ENCODE measurements at places on chromosomes 3 and 15.
A peak's percentile ranks its signal among the peaks of the same experiment; 100 is the strongest.

DNA sequence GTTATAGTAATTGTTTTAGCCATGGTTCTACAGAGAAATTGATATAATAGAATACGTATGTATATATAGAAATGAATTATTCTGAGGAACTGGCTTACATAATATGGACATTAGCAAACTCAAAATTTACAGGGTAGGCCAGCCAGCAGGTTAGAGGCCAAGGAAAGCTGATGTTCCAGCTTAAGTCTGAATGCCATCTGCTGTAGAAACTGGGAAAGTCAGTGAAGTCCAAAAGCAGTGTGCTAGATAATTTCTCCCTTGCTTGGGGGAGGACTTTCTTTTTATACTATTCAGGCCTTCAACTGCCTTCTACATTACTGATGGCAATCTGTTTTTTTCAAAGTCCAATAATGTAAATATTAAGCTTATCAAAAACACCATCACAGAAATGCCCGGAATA, 1174.7 kb downstream of the ZPLD1 start:
- DNase-seq, result no peak

DNA sequence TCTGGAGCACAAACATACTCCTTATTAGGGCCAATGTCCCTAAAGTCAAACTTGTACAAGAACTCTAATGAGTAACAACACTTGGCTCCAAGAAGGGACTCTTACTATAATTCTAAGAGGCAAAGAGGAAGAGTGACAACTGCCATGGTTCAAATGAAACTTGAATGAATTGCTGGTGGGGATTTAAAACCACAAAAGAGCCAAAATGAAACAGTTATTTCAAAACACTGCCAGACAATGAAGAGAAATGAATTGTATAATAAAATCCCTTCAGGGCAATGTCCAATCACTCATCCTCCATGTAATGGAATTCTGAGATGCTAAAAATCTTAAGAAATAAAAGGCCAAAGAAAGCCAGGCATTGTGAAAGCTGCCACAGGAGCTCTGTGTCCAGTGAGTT, 14.2 kb downstream of the THRB start:
- DNase-seq, result no peak

- no peak for DNase-seq
Measured at GRCh38 chr3:174951498-174952005, 92.4 kb downstream of the NAALADL2 start.

DNA sequence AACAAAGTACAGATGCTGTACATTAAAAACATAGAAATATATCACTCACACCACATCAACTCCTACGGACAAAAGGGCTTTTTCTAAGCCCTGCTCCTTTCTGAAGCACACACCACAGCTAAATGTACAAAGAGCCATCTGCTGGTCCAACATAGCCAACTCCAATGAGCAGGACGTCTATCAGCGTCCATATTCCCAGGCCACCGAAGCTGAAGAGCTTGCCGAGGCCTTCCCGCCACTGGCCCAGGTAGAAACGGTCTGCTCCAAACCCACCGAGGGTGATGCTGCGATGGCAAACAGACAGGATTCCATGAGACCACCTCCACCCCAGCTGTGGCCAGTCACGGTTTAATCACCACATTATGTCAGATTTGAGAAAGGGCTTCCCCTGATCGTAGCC, 9.8 kb downstream of the TM2D3 start:
- no peak for DNase-seq

DNA sequence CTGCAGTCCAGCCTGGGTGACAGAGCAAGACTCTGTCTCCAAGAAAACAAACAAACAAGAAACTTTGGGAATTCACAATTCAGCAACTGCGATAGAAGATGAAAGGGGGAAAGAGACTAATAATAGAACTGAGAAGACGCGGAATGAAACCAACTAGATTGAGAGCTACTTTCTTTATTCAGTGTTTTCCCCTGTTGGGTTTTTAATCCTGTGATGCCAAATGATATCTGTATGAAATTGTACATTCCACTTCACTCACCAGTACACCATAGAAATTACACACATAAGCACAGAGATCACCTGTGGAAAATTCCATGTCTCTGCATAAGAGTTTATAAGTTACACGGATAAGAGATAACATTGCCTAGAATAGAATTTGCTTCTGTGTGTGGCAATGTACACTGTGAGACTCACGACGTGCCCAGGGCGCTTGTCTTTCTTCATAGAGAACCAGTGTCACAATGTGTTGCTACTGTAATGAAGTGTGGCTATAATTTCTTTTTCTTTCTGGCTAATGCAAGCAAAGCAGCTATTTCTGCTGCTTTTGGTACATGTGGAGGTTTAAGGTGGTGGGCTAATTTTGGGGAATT, 17.7 kb upstream of the CHST2 start:
- no peak for DNase-seq

GRCh38 chr3:67462187-67462586, 192.2 kb downstream of the SUCLG2 start:
- DNase-seq, result no peak

- DNase-seq, result no peak
Measured at GRCh38 chr15:94234300-94234699, 2.9 kb downstream of the MCTP2 start.

GRCh38 chr3:16066545-16066944, 107.9 kb upstream of the GALNT15 start:
- DNase-seq, result no peak

- no peak for DNase-seq
Measured at GRCh38 chr3:173396191-173397041, 1.1 kb upstream of the NLGN1 start.

DNA sequence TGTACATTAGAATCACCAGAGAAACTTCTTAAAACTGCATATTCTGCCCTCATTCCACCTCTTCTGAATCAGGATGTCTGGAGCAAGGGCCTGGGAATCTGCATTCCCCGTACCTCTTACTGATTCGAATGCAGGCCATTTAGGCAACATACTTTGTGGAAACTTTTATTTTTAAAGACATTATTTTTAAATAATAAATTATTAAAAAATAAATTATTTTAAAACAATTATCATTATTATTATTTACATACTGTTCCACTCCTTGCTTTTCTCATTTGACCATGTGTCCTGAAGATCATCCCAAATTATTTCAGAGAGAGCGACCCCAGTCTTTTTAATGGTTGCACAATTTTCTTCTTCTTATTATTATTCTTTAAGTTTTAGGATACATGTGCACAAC, 336.6 kb upstream of the TBC1D5 start:
- DNase-seq, result no peak

GRCh38 chr3:78683284-78683683, 1084.5 kb downstream of the ROBO1 start:
- DNase-seq, result no peak

DNA sequence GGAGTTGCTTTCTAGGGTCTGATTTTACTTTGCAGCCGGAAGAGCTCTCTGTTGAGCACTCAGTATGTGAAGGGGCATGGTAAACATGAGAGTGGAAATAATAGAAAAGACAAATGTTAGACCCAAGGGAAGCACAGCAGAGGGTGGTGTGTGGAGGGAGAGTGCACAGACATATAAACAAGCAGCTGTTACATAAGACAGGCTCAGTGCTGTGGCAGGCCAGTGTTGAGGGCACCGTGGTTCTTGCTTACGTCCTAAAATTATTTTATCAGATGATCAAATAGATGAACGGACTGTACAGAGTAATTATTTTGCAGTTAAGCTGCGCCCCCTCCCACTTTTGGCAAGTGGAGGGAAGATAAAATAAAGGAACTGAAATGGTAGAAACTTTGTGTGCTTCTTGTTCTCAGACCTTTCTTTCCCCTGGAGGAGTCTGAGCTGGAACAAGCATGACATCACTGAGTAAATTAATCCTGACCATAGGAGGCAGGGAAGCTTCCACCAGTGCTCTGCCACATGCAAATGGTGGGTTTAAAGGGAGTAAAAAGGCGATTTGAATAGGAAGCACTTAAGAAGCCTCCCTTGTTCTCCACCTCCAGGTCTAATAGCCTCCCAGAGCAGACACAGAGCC, 205.6 kb downstream of the IL20RB start:
- DNase-seq, result no peak

DNA sequence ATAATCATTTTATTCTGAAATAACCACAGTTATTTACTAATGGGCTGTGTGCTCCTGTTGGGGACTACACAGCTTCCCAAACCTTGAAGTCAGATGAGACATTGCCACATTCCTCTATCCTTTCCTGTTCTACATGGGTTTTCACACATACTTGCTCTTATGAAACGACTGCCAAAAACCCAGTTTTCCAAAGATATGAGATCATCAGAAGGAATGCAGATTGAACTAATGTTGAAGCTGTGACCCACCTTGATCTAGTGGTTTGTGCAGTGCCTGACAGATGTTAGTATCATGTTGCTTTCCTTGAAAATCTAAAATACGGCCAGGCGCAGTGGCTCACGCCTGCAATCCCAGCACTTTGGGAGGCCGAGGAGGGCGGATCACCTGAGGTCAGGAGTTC, 144.6 kb downstream of the VGLL4 start:
- DNase-seq, result no peak

- no peak for DNase-seq
Measured at GRCh38 chr15:29110733-29111132, 158.9 kb downstream of the NSMCE3 start.

DNA sequence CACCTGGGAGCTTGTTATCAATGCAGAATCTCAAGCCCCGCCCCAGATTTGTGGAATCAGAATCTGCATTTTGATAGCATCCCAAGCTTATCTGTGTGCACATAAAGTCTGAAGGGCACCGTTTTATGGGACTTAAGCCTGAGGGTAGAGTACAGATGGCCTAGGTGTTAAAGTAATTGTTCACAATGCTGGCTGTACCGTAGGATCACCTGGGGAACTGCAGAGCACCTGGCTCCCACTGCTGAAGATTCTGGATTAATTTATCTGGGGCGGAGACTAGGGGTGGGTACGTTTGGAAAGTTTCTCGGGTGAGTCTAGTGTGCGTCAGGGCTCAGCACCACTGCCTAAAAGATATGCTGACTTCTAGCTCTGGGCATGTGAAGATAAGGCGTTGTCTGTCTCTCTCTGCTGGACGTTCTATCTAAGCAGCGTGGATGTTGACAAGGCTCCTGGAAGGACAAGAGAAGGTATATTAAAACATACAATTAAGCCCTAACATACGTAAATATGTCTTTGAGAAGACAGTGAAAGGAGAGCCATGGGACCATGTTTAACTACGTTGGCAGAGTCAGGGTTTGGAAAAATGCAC, 63.2 kb upstream of the RASGRP1 start:
- DNase-seq, result no peak

- DNase-seq, result no peak
Measured at GRCh38 chr3:20055020-20055775, 15.0 kb downstream of the KAT2B start.

GRCh38 chr3:172699031-172699430, 11.8 kb downstream of the NCEH1 start:
- no peak for DNase-seq

GRCh38 chr15:74611341-74611740, 4.3 kb upstream of the CLK3 start:
- no peak for DNase-seq

GRCh38 chr3:55620351-55621025, 133.4 kb upstream of the WNT5A start:
- no peak for DNase-seq

GRCh38 chr15:64740311-64741170, 34.8 kb downstream of the RBPMS2 start:
- no peak for DNase-seq

DNA sequence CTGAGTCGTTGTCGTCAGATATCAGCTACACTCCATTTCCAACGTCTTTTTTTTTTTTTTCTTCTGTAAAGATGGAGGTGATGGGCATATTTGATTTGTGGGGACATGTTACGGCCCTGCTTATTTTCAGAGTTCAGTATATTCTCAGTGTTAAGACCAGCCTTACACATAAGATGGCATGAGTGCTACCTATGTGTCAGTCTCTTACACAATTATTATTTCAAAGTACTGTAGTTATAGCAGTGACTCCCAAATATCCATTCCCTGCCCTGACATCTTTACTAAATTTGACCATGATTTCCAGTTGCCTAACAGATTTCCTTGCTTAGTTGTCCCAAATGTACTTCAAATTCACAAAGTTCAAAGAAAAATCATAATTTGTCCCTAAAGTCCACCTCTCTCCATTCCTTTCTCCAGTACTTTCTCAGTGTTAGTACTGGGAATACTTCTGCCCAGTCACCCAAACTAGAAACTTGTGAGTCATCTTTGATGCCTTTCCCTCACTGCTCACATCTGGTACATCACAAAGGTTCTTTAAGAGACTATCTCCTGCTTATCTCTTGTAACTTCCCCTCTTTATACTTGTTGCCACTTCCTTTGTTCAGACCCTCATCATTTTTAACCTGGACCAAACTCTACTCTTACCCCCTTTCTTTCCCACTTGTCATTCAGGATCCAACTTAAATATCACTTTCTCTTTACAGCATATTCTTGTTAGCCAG, 67.0 kb downstream of the ZNF609 start:
- no peak for DNase-seq

GRCh38 chr3:184284696-184285095, 8.9 kb downstream of the ECE2 start:
- no peak for DNase-seq

DNA sequence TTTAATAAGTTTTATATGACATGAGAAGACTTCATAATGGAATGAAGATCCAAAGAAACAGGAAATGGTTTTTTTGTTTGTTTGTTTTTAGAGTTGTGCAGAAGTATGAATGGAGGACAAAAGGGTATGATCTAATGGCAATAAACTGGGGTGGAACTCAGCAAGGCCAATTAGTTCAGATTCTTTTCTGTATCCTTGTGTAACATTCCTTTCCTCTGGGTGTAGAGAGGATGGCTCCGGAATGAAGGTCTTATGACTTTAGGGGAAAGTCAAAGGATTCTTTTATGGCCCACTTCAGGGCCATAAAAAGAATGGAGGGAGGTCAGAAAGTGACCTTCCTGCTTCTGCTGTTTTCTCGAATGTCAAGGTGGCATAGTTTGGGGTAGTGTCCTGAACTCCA, 152.6 kb downstream of the DPH6 start:
- DNase-seq, result no peak

DNA sequence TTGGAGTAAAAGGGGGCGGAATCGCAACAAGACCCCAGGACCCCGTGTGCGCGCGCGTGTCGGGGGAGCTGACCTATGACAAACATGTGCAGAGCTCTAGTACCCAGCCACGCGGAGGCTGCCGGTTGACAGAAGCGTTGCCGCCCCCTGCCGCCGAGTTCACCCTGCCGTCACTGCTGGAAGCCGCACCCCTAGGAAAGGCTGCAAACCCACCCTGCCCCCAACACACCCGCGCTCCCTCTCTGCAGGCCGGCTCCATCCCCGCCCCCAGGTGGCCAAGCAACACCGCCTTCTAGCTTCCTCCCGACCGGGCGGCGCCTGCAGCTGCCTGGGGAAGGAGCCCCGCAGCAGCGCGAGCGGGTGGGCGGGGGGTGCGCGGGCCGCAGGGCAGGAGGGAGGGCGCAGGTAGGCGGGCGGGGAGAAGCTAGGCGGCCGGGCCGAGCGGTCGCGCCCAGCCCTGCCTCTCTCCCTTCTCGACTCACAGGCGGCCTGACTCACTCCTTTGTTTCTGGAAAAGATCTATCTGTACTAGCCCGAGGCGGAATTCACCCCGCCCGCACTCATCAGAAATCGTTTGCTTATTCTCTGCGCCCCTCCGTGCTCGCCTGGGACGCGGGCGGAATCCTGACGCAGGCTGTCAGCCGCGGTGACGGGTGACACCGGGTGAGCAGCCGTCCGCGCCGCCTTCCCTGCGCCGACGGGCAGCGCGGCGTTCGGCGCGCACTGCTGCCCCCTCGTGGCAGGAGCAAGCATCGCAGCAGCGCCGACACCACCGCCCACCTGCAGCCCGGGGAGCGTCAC, 160.8 kb downstream of the GAP43 start:
- DNase-seq, result peak; percentile 87

GRCh38 chr15:77024273-77025082, 29.6 kb downstream of the PSTPIP1 start:
- no peak for DNase-seq

All from stimulated activated CD8-positive, alpha-beta memory T cell treated with anti-CD3 and anti-CD28 coated beads, Interleukin-15, amount 100 ng/mL, for 4 hours (primary cell).